Substantia nigra (tissue), 51 donors: ENCODE measurements at places on chromosomes 5 and 9.

GRCh38 chr9:27367175-27367798 lies 70.3 kb upstream of the EQTN start:
- no peak for DNase-seq

DNA sequence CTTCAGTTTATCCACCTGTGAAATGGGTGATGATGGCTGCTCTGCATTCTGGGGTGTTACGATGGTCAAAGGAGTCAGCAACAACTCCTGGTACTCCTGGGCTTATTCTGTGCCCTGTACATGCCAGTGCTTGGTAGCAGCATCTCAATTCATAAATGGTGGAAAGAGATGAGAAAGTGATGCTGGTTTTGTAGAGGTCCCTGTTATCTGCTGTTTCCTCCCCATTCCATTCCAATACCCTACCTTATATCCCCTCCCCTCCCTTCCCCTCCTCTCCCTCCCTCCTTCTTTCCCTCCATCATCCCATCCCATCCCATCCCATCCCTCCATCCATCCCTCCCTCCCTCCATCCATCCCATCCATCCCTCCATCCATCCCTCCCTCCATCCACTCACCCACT lies 19.1 kb downstream of the BOD1 start:
- DNase-seq = no peak

DNA sequence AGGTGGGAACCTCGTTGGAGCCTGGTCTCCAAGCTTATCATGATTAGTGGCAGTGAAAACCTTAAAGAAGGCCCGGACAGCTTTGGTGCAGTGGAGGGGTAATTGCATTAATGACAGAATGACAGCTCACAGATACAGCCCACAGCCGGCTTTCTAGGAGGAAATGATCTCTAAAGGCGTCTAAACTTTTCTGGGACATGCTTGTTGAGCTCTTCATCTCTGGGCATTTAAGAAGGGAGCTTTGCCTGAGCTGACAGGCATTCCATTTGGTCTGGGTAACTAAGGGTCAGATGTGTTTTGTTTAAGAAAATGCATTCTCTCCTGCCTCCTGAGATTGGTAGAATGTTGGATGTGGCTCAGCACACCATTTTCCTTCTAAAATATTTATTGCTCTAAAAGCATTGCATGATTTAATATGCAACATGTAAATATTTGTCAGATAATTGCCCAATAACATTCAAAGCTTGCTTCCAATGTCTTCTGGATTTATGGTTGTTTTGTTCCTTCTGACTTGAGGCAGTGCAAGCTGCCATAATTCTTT lies 4.0 kb downstream of the ANKRD33B start:
- DNase-seq = no peak

- DNase-seq = no peak
Observed at GRCh38 chr9:70481471-70481870, 67.0 kb upstream of the KLF9 start.

GRCh38 chr5:178324481-178325310 lies 92.1 kb upstream of the PHYKPL start:
- DNase-seq = no peak

GRCh38 chr5:171578049-171578828 lies 158.8 kb downstream of the FGF18 start:
- no peak for DNase-seq

DNA sequence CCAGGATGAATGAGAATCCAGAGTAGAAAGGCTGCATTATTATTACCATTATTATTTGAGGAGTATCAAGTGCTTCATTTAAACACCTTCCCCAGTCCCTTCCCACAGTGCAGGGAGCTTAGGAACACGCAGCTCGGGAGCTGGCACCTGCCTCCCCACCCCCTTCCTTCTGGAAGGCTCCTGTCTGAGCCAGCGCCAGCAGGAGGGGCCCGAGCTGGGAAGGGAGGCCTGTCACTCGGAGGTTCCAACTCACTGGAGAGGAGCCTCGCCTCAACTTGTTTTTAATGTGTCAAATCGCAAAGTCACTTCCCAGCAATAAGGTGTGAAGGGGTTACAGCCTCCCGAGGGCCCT lies 156.4 kb upstream of the IRX4 start:
- no peak for DNase-seq

DNA sequence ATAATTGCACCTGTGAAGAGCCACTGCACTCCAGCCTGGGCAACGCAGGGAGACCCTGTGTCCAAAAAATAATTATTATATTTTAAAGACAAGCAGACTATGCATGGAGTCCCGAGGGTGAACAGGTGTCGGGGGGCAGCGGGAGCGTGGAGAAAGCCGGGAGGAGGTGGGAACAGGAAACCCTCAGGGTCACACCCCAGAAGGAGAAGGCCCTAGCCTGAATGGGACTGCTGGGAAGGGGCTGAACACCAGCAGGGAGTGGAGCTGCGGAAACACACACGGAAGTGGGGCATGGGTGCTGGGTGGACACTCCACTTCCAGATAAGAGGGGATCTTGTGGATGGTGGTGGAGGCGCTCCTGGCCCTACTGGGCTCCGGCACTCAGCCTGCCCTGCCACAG lies 12.8 kb downstream of the SURF6 start:
- DNase-seq = no peak
